ENCODE measurements at places on chromosomes 13 and 19.

DNA sequence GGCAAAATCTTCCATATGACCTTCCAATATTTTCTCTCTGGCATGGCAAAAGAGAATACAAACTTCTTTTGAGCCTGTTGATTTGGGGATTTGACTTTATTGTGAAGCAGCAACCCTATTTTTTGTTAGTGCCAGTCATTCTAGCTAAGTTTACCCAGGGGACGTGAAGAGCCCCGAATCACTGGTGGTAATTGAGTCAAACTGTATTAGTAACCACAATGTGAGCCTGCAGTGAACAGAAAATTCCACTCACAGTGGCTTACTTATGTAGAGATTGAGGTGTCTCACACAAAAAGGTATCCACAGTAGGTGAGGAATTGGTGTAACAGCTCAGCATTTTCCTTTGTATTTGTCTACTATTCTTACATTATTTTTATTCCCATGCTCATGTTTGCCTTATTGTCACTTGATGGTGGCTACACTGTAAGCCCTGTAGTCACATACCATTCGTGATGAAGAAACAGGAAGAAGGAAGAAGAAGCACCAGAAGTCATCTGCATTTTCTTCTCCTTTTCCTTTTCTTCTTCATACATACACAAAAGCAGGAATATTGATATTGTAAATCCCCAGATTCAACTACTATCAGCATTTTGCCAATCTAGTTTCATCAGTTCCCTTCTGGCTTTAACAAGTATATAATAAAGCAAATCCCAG lies 33.3 kb upstream of the MYCBP2 start:
- no peak for DNase-seq

- DNase-seq = no peak
These were observed 16.6 kb downstream of the DDX39A start for GRCh38 chr19:14402332-14403144.

DNA sequence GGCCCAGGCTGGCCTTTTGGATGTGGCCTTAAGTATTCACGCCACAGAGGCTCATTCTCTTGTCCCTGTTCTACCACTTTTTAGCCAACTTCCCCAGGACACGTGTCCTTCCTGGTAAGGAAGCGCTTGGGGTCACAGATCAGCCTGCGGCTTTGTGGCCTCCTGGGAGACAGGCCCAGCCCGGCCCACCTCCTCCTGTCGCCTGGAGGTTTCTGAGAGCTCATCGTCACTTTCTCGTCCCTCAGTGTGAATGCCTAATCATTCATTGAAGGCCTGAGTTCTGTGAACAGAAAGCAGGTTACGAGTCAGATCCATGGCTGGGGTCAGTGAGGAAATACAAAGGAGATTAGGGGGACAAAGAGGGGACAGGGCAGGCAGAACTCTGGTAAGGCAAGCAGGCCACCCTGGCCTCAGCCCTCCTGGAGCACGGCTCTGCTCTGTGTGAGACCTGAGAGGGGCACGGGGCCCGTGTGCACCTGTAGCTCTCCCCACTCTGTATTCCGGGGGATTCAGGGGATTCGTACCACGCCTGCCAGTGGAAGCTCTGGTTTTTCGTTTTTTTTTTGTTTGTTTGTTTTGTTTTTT lies 38.6 kb upstream of the TSHZ3 start:
- no peak for DNase-seq

DNA sequence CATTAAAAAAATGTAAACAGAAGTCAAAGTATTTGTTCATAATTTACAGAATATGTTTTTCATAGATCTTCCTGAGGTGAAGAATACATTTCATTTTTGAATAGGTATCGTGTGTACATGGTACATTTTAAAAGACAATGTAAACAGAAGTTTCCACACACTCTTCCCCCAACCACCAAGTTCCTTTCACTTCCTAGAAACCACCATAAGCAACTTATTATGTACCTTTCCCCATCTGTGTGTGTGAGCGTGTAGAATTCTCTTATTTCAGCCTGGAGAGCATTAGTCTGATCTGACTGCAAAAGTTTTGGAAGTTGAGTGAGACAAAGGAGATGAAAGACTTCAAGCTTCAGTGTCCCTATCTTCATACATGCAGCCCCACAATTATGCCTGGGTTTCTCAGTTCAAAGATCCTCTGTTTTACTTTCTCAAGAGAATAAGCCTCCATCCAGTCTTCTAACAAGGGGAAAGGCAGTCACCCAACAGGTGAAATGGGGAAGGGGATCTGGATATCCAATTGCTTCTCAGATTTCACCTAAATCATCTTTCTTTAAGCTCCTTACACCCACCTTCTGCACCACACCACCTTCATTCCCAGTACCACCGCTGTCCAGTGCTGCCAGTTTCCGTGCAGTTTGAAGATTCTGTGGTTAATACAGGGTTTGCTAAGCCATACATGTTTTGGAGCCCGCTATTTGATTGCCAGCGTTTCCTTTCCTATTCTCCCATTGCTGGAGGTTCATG lies 2.1 kb downstream of the TEX30 start:
- DNase-seq = no peak

- DNase-seq = peak; percentile 61
These were observed 11.8 kb downstream of the PDE4A start for GRCh38 chr19:10431943-10432735.

GRCh38 chr13:109256866-109257760 lies 529.3 kb downstream of the IRS2 start:
- no peak for DNase-seq

- DNase-seq = no peak
These were observed 703 bp downstream of the NEK3 start for GRCh38 chr13:52158629-52159158.

DNA sequence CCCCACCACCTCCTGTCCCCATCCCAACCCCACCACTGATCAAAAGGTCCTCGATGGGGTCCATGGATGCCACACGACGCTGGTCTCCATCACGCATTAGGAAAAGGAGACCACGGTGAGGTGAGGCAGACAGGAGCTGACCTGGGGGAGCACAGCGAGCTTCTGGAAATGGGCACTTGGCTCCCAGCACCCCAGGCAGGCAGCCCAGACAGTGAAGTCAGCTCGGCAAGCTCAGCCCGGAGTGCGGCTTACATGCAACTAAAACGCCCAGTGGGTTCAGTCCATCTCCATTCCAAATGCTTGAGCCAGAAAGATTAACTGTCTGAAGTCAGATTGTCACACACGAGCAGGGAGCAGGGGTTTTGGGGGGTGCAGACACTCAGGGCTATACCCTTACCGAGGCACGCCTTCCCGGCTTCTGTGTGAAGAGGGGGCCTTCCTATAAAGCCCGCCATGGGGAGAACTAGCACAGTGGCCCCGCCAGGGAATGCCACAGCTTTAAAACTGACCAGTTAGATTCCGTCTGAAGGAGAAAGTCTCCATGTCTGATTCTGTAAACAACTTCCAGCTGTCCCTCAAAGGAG lies 79.4 kb downstream of the SPACA7 start:
- no peak for DNase-seq

- no peak for DNase-seq
These were observed 422.8 kb upstream of the PCDH9 start for GRCh38 chr13:67652887-67653286.

- DNase-seq = no peak
These were observed 235.1 kb downstream of the NALCN start for GRCh38 chr13:101181076-101181685.
